Articular chondrocyte of knee joint (primary cell): ENCODE measurements at places on chromosomes 1 and 21. TPM values are rescaled to one million over a fixed set of nuclear protein-coding genes. Genes with fewer than 3 reads are reported as not detected.

GSTM3 gene
- total RNA-seq = 106 and 111 TPM in 2 replicates

PTGS2 gene
- 7.2 and 33.7 TPM in 2 replicates for total RNA-seq

IL22RA1 gene
- total RNA-seq = 0.11 and 0.26 TPM in 2 replicates

C1orf53 gene
- 2.8 and 3.9 TPM in 2 replicates for total RNA-seq

DR1 gene
- total RNA-seq = 62.1 and 80.9 TPM in 2 replicates

ZNF670 gene
- total RNA-seq = 5.2 and 6.6 TPM in 2 replicates

NBPF4 gene
- 0.11 TPM in 1 of 2 replicates, not detected in the other for total RNA-seq

TCHH gene
- total RNA-seq = under 0.01 TPM in 1 of 2 replicates, not detected in the other

RPS6KC1 gene
- 42.2 and 42.3 TPM in 2 replicates for total RNA-seq

FAM131C gene
- total RNA-seq = 0.26 TPM in 1 of 2 replicates, not detected in the other

RRAGC gene
- 41.9 and 49.3 TPM in 2 replicates for total RNA-seq

CDCA8 gene
- 6.5 and 10.4 TPM in 2 replicates for total RNA-seq

FAM110D gene
- total RNA-seq = not detected in 2 replicates

DEPDC1 gene
- 8.5 and 21.9 TPM in 2 replicates for total RNA-seq

LINGO4 gene
- not detected in 2 replicates for total RNA-seq

KCNE2 gene
- total RNA-seq = not detected in 2 replicates

ST6GALNAC3 gene
- total RNA-seq = 0.11 and 0.13 TPM in 2 replicates

BRDT gene
- not detected in 2 replicates for total RNA-seq

IL19 gene
- total RNA-seq = not detected in 2 replicates

TIE1 gene
- total RNA-seq = 1.3 and 1.6 TPM in 2 replicates

APOBEC4 gene
- total RNA-seq = not detected in 2 replicates
